Amygdala (tissue), 56 donors: ENCODE measurements at places on chromosomes 6 and 20.

- DNase-seq: no peak
Observed at GRCh38 chr6:108570517-108570916, 9.8 kb downstream of the FOXO3 start.

DNA sequence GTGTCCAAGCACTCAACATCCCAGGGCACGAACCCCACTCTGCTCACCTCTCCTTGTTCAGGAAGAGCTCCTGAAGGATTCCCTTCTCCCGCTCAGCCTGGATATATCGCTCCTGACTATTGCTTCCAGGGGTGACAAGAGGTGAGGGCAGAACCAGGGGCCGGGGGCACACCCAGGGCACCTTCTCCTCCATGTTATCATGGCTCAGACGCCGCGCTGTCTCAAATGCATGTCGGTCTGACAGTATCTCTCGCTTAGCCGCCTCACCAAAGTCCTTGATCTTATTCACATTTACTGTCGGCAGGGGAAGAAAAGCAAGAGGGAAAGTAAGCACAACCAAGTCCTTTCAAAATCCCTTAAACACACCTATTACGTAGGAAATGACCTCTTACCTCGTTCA, 13.1 kb downstream of the PPP1R10 start:
- DNase-seq: no peak

- DNase-seq: peak; percentile 43
Observed at GRCh38 chr6:71420095-71420692, 131.6 kb downstream of the OGFRL1 start.

DNA sequence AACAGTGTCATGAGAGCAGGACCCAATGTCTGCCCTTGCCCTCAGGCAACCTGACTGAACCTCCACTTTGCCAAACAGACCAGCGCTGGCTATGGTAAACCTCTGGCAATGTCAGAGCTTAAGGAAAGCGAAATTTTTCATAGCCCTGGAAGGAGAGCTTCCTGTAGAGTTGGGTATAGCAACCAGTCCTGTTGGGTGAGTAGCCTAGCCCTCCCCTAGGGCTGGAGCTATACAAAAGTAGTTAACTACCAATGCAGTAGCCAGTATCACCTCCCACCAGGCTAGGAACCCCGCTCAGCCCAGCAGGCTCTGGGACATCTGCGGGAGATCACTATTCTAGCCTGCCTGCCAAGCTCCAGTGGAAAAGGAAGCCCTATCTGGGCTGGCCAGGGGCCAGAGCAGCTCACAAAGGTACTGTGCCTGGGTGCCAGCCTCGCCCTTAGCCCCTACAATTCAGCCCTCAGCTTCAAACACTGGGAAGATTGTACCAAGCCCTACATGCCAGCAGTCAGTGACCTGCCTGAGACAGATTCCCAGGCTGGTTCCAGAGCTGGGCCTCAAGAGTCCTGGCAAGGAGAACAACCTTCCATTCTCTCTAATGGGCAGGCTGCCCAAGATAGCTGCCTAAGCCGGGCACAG, 7.9 kb downstream of the WFDC3 start:
- no peak for DNase-seq

- no peak for DNase-seq
Observed at GRCh38 chr6:84193114-84193708, 34.2 kb downstream of the CEP162 start.

DNA sequence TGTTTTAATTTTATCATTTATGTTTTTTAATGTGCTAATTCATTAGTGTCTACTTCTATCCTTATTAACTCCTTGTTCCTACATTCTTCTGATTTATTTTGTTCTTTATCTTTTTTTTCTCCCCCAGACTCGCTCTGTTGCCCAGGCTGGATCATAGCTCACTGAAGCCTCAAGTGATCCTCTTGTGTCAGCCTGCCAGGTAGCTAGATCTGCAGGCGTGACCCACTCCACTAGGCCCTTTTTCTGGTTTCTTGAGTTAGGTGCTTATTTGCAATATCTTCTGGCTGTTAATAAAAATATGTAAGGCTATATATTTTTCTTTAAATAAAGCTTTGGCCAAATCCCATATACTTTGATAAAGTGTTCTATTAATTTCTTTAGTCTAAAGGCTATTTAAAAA, 2.8 kb downstream of the TAF11 start:
- DNase-seq: no peak

GRCh38 chr20:37630166-37630565, 63.7 kb upstream of the CTNNBL1 start:
- no peak for DNase-seq

- DNase-seq: no peak
Observed at GRCh38 chr6:32332433-32332832, 39.3 kb downstream of the TSBP1 start.

- DNase-seq: no peak
Observed at GRCh38 chr20:32190616-32191415, 16.7 kb downstream of the PLAGL2 start.

DNA sequence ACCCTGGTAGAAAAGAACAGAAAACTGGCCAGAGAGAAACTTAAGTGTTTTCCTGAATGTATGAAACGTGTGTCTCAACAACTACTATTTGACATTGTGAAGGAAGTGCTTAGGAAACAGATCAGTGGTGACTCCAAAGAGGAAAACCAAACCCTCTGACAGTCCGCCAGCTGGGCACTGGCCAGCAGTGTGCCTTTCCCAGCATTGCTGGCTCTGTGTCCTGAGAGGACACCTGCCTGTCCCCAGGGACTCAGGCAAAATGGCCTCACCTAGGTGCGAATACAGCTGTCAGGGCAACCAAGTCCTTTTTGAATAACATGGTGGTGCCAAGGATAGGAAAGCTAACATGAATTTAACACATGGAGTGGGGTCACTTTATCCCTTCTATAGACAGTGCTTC, 72.5 kb downstream of the NDUFAF5 start:
- peak; percentile 11 for DNase-seq
